Stimulated activated CD4-positive, alpha-beta T cell treated with anti-CD3 and anti-CD28 coated beads, Interleukin-15, amount 100 ng/mL, for 1 hour (primary cell): ENCODE measurements at places on chromosomes 3 and 15.

- DNase-seq = no peak
Measured at GRCh38 chr15:34810443-34811129, 15.2 kb upstream of the ACTC1 start.

- DNase-seq = no peak
Measured at GRCh38 chr3:80559701-80560100, 791.9 kb upstream of the ROBO1 start.

GRCh38 chr3:13274125-13274524 is 146.0 kb downstream of the NUP210 start:
- no peak for DNase-seq

DNA sequence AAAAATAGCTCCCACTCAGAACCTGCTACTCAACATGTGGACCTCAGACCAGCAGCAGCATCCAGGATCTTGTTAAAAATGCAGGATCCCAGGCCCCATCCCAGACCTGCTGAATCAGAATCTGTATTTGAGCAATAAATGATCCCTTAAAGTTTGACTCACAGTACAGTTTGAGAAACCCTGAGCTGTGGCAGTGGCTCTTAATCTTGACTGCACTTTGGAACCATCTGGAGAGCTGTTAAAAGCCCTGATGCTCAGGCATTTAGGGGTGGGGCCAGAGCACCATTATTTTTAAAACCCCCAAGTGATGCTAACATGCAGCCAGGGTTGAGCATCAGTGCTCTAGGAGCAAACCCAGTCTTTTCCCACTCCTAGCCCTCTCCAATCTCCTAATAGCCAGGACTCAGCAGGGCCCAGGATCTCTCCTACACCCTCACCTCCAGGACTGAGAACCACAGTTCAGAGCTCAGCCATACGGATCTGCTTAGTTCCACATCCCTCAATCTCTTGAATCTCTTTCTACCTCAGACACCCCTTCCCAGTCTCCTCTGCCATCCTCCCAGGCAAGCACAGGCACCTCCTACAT is 10.2 kb downstream of the RFTN1 start:
- no peak for DNase-seq

DNA sequence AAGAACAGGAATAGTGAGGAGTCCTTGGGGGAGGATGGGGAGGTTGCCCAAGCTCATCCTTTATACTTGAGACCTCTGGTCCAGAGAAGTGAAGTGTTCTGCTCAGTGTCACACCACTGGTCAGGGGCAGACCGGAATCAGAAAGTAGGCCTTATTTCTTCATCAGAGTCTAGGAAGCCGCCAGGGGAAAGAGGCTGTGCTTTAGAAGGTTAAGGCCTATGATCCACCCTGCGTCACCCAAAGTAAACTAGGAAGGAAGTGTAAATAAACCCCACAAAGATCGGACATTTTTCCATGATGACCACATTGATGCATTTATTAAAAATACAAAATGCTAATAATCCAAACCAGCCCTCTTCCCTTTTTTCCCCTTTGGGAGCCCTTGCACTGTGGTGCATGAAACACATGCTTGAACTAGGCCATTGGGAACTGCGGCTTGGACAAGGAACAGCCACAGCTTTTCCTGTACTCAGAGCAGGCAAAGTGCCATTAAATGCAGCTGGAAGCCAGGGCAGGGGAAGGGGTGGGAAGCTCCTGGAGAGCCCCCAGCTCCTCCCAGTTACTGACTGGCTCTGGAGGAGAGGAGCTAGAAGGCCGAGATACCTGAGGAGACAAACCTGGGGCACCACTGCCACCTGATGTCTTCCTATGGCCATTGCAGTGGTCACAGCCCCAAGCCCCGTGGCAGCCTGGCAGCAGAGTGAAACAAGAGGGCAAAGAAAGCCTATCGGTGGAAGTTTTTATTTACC is 37.0 kb downstream of the CDC25A start:
- DNase-seq = peak; percentile 10

GRCh38 chr3:107242579-107242978 is 134.7 kb upstream of the CCDC54 start:
- DNase-seq = no peak

- no peak for DNase-seq
Measured at GRCh38 chr15:48631176-48631770, 14.2 kb downstream of the FBN1 start.

DNA sequence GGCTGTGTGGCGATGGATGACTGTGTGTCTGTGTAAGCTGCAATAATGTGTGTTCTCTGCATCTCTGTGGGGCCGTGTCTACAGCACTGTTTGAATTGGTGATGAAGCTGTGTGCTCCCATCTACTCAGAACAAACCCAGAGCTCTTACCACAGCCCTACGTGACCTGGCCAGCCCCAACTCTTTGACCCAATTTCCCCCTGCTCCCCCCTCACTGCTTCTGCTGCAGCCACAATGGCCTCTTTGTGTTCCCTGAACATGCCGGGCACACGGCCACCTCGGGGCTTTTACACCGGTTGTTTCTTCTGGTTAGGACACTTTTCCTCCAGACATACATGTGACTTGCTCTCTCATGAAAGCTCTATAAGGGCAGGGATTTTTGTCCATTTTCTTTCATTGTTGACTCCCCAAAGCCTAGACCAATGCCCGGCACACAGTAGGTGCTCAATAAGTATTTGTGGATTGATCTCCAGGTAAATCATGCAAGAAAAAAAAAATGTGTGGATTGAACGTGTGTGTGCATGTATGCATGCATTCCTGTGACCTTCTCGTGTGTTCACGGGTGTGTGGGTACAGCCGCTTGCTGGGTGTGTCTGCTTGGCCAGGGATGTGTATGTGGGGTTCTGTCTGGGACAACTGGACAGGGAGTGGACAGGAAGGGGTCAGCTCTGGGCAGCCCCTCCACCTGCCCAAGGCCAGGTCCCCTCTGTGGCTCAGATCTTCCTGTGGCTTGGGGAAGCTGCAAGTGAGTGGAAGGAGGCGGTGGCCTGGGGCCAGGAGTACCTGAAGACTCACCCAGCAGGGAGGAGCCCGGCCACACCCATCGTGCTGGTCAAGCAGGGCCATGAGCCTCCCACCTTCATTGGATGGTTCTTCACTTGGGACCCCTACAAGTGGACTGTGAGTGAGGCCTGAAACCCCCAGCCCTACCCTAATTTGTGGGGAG is 14.8 kb downstream of the VILL start:
- no peak for DNase-seq

DNA sequence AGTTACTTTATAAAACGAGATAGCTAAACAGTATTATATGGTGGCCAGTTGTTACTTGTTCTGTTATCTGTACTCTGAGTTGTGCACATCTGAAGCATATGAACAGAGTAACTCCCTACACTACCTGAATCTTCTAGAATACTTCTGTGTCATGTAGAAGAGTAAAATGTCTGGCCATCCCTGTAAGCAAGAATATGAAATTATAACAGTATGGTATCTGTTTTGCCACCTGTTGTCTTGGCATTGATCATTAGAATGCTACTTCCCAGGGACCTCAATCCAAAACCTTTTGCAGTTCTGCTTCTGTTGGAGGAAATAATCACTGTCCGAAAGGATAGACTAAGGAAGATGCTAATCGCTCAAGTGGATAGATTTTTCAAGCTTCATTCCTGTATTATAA is 1.9 kb downstream of the TEX9 start:
- DNase-seq = no peak

GRCh38 chr15:87576486-87577176 is 679.9 kb downstream of the NTRK3 start:
- no peak for DNase-seq
